ENCODE measurements at places on chromosomes 16 and 17.

DNA sequence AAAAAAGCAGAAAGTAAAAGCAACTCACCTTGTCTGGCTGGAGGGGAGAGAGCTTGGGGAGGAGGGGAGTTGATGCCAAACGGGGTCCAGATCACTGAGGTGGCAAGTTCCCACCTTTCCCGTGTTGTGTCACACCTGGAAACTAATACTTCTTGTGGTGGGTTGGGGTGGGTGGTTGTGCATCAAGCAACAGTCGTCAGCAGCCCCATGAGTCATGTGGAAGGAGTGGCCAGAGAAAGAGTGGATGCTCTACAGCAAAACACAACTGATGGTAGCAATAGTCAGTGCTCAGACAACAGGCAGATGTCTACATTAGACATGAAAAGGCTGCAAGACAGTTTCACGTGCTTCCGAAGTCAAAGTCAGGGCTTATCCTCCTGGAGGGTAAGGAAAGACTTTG is 35.4 kb downstream of the ARSG start:
- DNase-seq = no peak

DNA sequence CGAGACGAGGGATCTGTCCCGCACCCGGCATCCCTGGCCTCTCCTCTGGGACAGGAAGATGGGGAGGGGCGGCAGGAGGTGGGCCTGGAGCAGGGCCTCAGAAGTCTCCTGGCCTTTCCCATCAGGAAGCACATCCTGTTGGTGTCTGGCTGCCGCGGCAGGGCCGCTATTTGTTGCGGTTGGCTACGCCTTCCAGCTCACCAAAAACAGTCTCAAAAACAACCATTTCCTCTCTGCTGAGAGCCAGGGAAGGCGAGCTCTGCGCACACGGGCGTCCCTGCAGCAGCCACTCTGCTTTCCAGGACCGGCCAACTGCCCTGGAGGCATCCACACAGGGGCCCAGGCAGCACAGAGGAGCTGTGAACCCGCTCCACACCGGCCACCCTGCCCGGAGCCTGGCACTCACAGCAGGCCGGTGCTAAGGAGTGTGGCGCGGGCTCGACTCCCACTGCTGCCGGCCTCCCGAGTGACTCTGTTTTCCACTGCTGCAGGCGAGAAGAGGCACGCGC is at the start of gene TMEM204:
Gene TMEM204, plus strand, starts transcription at position 224 of the 509 bp plus-strand sequence. CDS start 610 bp downstream, outside the sequence.
- DNase-seq = peak; percentile 91

DNA sequence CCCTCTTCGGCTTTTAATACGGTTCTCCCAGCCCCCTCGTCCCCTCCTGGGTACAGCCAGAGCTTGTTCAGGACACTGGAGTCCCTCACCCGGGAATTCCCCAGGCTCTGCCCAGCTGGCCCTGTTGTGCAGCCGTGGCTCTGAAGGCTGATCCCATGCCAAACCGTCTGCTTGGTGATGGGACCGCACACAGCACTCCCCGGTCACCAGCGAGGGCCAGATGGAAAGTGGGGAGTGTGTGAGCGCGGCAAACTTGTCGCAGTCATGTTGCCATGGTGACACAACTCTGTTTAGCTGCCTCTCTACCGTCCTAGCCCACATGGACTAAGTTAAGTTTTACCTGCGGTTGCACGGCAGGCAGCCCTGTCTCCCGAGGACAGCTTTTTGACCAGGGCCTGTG is 107.9 kb downstream of the RAP1GAP2 start:
- DNase-seq = no peak

GRCh38 chr16:9212621-9213020 is 121.2 kb downstream of the HAPSTR1 start:
- no peak for DNase-seq

- no peak for DNase-seq
Measured at GRCh38 chr16:9840761-9841665, 341.2 kb downstream of the GRIN2A start.

DNA sequence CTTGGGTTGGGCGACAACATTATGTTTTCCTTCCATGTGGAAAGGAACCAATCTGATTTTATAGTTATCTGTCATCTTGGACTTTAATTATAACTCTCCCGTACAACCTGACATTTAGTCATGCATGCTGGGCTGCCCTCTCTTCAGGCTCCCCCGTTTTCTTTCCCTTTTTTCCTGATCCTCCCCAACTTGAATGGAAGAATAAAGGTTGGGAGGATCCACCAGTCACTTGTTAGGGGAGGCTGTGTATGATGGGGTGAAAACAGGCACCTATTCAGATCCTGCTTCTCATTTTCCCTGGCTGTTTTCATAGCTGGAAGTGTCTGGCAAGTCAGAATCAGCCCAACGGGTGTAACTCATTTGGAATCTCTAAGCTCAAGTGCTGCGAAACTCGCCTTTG is 267.2 kb upstream of the SALL1 start:
- DNase-seq = no peak

DNA sequence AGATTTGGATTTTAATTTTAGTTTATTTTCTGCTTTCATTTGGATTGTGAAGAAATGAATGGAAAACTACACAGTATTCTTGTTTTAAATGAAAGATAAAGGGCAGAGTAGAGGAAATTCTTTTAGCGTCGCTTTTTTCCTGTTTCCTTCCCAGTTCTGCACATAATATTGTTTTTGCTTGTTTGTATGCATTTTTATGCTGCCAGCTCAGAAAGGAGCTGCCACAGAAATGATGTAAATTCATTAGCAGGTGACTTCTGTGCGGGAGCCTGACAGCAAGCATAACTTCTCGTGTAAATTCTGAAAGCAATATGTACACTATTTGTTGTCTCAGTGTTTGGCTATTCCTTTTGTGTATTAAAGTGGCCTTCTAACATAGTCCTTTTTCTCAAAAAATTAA is 234.6 kb downstream of the PHKB start:
- DNase-seq = no peak

DNA sequence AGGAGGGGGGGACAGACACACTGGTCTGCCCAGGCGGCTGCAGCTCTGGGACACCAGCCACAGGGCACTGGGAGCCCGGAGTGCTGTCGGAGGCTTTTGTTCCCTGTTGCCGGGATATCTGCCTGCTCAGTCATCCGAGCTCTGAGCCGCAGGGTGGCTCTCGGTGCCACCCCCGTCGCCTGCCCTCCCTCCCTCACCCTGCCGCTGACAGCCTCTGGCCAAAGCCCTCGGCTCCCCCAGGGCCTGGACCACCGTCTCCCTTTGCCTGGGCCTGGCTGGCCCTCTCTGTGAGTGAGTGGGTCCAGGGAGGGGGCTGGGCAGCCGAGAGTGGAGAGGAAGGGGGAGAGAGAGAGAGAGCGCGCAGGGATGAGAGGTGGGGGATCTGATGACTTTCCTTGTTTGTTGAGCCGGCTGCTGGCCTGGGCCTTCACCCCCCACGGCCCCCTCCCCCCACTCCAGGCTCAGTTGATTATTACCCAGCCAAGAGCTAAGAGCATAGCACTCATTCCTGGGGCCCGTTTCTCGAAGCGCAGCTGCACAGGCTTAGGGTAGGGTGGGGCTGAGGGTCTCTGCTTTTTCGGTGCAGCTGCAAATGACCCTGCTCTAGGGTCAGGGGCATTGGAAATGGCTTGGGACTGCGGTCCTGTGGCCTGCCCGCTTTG is 2.7 kb downstream of the FOXJ1 start:
- DNase-seq = no peak

DNA sequence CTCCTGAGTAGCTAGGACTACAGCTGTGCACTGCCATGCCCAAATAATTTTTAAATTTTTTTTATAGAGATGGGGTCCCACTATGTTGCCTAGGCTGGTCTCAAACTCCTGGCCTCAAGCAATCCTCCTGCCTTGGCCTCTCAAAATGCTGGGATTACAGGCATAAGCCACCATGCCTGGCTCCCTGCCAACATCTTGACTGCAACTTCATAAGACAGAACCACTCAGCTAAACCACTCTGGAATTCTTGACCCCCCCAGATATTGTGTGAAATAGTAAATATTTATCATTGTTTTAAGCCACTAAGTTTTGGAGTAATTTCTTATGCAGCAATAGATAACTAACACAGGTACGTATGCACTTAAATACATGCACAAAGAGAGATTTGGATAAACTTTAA is 26.0 kb downstream of the DYNLL2 start:
- DNase-seq = no peak

DNA sequence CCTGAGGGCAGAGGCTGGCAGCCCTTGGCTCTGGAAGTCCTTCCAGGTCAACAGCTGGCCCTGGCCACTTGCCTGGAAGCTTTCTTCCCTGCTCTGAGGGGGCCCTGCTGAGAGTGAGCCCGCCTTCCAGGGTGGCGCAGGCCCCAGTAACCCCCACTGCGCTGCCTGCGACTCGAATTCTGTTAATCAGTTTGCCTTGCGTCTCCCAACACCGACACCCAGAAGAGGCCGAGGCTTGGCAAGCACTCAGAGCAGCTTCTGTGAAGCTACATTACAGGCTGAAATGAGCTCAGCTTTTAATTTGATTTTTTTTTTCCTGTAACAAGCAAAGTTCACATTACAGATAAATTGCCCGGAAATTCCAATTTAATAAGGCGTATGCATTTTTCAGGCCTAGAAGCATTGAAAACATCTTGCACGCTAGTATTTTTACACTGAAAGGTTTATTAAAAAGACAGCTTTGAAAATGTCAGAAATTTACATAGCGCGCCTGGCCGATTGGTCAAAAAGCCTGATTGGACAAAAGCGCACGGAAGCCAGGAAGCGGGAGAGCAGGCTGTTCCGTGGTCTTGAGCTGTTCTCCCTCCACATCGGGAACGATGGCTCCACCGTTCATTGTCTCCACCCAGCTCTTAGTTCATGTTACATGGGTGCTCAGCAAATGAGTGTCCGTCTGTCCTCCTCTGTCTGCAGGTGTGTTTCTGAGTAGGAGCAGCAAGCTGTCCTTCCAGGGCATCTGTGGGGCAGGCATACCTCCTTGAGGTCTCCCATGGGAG is 65.5 kb upstream of the HSBP1 start:
- no peak for DNase-seq
